ENCODE measurements at places on chromosomes 1 and 21. TPM values are rescaled to one million over a fixed set of nuclear protein-coding genes. Genes with fewer than 3 reads are reported as not detected.

AMPD1 gene
- polyA plus RNA-seq = not detected

JAM2 gene
- 27.0 TPM for polyA plus RNA-seq

DEPDC1 gene
- polyA plus RNA-seq = 0.05 TPM

BSDC1 gene
- polyA plus RNA-seq = 37.1 TPM

DNA sequence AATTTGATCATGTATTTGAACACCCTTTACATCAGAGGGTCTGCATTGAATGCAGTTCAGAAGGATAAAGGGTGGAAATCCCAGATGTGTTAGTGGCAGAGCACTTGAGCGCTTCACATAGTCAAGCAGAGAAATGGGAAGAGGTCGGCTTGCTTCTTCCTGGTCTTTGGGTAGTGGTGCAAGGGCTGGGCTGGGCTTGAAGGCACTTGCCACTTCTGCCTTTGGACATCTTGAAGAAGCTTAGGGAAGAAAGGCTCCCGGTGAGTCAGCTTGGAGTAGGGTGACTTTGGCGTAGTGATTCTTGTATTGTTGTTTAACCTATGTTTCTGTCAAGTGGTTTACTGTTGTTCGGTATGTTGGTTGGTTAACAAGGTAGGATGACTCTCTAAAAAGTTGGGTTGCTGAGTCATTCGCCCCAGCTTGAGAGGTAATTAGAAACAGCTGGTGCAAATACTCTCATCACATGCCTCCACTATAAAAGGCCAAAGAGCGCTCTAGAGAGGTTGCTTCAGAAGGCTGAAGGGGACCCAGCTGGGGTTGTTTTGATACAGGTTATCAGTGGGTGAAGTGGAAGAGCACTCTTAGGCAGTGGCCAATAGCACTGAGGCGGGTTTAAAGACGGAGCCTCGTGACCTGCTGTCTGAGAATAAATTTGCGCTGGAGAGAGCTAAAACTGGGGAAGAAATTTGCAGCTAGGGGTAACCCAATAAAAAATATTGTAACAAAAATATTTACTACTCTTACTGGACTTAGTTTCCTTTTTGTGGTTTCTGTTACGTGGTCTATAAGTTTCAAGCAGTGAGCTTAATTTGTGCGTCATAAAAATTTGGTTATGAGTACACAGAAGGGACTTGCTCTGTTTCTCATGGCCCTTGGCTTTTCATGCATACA is 1.4 kb downstream of the BACH1 start:
- peak; percentile 67 for DNase-seq

DNA sequence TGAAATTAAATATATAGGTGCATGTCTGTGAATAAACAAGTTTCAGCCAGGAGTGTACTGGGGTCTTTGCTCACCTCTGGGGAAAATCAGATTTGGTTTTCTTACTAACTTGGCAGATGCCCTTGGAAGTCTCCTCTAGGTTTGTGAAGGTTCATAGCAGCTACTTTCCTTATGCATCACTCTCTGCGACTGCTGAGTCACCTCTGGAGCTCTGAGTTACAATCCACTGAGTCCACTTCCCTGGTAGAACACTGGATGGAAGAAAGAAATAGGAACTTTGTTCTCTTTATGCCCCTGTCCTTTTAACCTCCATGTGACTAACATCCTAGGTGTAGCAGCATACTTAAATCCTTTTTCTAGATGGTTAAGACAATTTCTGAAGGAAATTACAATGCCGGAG is 4.4 kb upstream of the FASLG start:
- no peak for DNase-seq

GRCh38 chr1:203931953-203932352 is 70.6 kb downstream of the SNRPE start:
- no peak for DNase-seq

AIM2 gene
- 0.09 TPM for polyA plus RNA-seq

DNA sequence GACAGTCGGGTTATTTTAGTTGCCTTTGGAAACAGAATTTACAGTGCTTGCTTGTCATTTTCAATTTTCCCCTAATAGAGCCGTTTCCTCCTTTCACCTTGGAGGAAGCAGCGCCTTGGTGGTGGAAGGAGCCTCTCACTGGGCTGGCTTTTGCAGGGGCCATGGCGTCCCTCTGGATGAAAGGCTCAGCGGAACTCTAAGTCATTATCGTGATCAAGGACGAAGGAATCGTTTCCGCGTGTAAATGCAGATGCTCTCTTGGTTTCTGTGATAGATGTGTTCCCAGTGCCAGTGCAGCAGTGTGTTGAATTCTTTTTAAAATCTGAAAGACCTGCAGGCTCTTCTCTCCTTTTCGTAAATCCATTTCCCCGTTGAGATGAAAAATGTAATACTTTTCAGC is 126.2 kb upstream of the LMO4 start:
- no peak for DNase-seq

ACKR1 gene
- polyA plus RNA-seq = 13.1 TPM

TMEM200B gene
- polyA plus RNA-seq = 2.8 TPM

DNA sequence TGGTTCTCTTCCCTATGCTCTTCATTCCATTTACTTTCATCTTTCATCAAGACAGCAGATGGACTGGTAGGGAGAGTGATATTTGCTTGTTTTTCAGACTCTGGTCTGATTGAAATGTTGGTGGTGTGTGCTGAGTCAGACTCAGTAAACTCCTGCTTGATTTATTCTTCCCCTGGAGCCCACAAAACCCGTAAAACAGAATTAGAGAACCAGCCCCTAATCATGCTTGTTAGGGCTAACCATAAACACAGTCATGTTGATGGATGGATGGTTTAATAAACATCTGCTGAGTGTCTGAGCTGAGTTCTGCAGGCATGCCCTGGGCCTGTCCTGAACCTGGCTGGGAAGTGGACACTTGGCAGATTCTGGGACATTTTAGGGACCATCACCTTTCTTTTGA is 24.8 kb downstream of the NOS1AP start:
- DNase-seq = no peak

RXFP4 gene
- polyA plus RNA-seq = not detected

CDC42SE1 gene
- 27.9 TPM for polyA plus RNA-seq

DNA sequence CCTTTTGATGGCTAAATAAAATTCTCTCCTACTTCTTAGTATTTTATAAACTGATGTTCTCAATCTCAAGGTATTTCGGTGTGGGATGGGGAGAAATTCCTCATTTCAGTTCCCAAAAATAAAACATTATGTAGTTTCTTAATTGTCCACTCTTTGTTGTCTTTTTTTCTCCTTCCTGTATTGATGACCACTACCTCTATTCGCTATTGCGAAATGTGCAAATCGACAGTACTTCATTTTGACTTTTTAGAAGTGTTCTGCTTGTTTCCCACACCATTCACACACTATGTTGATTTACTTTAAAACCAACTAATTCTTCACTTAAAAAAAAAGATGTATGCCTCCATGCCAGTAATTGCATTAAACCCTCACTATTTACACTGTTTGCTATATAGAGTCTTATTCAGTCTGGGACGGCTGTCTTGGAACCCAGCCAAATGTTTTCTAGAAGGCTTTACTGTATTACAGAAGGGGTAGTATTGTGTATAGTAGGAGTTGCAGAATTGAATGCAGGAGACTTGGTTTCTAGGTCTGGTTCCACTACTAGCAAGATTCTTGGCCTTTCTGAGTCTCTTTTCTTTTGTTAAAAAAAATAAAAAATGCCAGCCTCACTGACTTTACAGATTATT is 5.6 kb downstream of the RNF2 start:
- DNase-seq = no peak
